ENCODE measurements at places on chromosomes 16 and 17.

DNA sequence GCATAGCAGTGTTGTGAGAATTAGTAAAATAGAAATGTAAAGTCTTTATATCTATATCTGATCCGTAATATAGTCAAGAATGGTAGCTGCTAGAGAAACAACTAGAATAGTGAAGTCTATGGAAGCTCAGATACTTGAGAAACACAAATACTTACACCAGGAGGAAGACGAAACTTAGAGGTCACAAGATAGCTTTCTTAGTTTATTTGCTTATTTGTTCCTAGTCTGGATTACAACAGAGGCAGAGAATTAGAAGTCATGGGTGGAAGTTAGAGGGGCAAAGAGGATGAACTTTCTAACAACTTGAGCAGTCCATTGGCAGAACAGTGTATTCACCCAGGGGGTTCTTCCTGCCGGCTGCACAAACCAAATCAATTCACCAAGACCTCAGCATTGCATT, 13.9 kb downstream of the GNGT2 start:
- DNase-seq = no peak

- no peak for DNase-seq
Observed at GRCh38 chr17:46060461-46060860, 61.4 kb downstream of the STH start.

GRCh38 chr16:756428-756827, 4.1 kb upstream of the MSLN start:
- DNase-seq = no peak

GRCh38 chr16:53893731-53894435, 189.9 kb downstream of the FTO start:
- no peak for DNase-seq

DNA sequence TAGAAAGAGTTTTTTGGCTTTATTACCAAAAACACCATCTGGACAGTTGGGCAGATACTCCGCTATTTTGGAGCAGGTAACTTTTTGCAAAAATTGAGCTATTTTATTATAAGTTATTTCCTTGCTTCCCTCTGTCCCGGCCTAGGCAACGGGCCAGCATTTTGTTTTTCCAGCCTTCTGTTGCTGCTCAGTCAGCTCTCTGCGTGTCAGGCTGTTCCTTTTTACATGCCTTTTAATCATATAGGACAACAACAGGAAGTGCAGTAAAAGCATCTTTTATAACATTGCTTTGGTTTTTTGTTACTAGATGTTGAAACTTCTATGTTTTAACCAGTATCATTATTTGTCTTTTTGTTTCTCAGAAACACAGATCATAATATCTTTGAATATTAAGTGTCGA, 30.4 kb downstream of the PPM1D start:
- DNase-seq = no peak

- no peak for DNase-seq
Observed at GRCh38 chr16:76345163-76345661, 68.0 kb downstream of the CNTNAP4 start.

GRCh38 chr16:20871941-20872815, 28.0 kb downstream of the DCUN1D3 start:
- no peak for DNase-seq

GRCh38 chr16:84446084-84446483, 58.4 kb downstream of the MEAK7 start:
- no peak for DNase-seq

- no peak for DNase-seq
Observed at GRCh38 chr16:24988129-24988518, 27.0 kb downstream of the ARHGAP17 start.

GRCh38 chr16:50859628-50860360, 117.9 kb downstream of the CYLD start:
- DNase-seq = no peak

- DNase-seq = no peak
Observed at GRCh38 chr16:2350500-2350899, 10.0 kb upstream of the ABCA3 start.

- no peak for DNase-seq
Observed at GRCh38 chr17:51935477-51935876, 223.0 kb downstream of the CA10 start.

DNA sequence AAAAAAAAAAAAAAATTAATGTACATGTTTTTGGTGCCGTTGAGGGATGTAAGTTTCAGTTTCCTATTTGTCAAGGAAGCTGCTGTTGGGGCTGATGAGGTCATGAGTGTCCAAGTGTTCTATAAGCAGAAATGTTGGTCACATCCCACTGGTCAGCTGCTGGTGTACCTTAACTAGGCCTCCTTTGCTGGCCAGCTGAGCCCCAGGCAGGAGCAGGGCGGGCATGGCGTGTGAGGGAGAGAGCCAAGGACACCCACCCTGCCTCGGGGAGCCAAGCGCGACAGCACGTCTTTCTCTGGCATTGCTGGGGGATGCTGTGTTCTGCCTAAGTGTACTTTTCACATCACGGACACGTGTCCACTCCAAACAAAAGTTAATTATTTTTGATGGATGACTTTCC, 108.1 kb upstream of the CDC42EP4 start:
- DNase-seq = no peak

- no peak for DNase-seq
Observed at GRCh38 chr16:9256196-9256595, 164.8 kb downstream of the HAPSTR1 start.

DNA sequence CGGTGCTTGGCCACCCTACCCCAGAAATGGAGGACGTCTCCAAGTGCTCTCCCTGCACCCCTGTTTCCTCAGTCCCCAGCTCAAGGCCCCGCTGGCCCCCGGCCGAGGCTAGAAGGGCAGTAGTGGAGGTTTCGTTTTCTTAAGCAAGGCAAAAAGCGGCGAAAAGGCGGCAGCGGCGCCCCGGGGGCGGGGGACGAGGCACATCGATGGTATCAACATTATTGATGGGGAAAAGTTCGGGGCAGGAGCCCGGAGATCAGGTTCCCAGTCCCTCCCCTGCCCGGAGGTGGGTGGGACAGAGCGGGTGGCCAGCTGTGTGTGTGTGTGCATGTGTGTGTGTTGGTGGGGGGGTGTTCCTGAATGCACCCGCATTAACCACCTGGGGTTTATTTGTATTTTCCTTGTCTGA, 4.1 kb upstream of the SALL1 start:
- no peak for DNase-seq
